ENCODE measurements at places on chromosomes 2 and 18.

DNA sequence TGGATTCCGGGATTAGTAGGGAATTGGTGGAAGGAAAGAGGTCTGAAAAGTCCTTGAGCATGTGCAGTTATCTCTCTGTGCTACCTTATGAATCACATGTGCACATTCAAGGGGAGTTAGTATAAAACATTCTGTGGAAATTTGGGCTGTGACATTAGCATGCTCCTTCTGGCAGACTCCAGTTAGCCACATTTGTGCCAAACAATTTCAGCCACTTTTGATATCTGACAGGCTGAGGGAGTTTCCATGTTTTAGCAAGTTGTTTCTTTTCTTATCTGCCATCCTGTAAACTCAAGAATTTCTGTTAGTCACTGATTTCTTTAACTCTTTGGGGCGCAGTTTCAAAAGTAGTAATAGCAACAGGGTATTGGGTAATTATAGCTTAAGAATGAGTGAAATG, 28.3 kb upstream of the GYPC start:
- peak; percentile 91 for DNase-seq

- DNase-seq: no peak
Measured at GRCh38 chr2:8679567-8679826, 2.4 kb upstream of the ID2 start.

DNA sequence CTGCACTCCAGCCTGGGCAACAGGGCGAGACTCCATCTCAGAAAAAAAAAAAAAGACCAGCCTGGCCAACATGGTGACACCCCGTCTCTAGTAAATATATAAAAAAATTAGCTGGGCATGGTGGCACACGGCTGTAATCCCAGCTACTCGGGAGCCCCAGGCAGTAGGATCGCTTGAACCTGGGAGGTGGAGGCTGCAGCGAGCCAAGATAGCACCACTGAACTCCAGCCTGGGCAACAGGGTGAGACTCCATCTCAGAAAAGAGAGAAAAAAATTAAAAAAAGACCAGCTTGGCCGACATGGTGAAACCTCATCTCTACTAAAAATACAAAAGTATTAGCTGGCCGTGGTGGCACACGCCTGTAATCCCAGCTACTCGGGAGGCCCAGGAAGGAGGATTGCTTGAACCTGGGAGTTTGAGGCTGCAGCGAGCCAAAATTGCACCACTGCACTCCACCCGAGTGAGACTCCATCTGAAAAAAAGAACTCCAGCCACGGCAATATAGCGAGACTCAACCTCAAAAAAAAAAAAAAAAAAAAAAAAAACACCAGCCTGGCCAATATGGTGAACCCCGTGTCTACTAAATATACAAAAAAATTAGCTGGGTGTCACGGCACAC, 346.1 kb upstream of the PLGLB2 start:
- no peak for DNase-seq

- no peak for DNase-seq
Measured at GRCh38 chr2:197847651-197848401, 43.4 kb downstream of the PLCL1 start.

GRCh38 chr18:74368901-74369705, 53.5 kb downstream of the C18orf63 start:
- no peak for DNase-seq

DNA sequence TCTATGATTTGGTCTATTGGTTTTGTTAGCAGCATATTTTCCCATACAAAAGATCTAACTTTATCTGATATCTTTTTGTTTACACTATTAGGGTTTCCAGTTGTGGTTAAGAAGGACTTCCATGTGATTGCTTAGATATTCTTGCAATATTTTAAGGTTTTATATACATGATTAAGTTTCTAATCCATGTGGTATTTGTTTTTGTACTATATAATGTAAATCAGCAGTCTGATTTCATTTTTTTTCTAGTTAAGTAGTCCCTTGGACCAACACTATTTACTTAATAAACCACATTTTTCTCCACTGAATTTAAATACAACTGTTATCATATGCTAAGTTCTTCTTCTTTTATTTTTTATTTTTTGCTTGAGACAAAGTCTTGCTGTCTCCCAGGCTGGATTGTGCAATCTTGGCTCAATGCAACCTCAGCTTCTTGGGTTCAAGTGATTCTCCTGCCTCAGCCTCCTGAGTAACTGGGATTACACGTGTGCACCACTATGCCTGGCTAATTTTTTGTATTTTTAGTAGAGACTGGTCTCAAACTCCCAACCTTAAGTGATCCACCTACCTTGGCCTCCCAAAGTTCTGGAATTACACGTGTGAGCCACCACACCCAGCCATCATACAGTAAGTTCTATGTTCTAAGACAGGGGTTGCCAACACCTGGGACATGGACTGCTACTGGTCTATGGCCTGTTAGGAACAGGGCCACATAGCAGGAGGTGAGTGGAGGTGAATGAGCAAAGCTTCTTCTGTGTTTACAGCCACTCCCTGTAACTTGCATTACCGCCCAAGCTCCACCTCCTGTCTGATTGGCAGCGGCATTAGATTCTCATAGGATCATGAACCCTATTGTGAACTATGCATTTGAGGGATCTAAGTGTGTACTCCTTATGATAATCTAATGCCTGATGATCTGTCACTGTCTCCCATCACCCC, 58.5 kb upstream of the RAB27B start:
- no peak for DNase-seq

- DNase-seq: no peak
Measured at GRCh38 chr18:44047585-44047984, 633.1 kb upstream of the SETBP1 start.

GRCh38 chr2:283996-284794, 3.7 kb downstream of the ALKAL2 start:
- no peak for DNase-seq

DNA sequence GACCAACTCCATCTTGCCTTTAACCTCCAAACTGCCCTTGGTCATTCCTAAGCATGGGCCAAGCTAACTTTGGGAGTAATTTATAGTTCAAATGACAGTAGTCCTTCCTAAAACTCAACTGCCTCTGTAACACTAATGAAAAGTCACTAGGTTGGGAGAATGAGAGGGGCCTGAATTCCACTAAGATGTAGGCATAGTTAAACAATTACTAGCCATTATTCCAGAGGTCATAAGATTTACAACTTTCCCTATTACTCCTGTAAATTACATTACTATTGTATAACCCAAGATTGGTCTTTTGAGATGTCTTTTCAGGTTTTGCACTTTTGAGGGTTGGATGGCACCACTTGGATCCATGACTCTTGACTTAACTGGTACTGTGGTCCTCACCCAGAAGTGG, 94.6 kb downstream of the SPP2 start:
- DNase-seq: no peak

DNA sequence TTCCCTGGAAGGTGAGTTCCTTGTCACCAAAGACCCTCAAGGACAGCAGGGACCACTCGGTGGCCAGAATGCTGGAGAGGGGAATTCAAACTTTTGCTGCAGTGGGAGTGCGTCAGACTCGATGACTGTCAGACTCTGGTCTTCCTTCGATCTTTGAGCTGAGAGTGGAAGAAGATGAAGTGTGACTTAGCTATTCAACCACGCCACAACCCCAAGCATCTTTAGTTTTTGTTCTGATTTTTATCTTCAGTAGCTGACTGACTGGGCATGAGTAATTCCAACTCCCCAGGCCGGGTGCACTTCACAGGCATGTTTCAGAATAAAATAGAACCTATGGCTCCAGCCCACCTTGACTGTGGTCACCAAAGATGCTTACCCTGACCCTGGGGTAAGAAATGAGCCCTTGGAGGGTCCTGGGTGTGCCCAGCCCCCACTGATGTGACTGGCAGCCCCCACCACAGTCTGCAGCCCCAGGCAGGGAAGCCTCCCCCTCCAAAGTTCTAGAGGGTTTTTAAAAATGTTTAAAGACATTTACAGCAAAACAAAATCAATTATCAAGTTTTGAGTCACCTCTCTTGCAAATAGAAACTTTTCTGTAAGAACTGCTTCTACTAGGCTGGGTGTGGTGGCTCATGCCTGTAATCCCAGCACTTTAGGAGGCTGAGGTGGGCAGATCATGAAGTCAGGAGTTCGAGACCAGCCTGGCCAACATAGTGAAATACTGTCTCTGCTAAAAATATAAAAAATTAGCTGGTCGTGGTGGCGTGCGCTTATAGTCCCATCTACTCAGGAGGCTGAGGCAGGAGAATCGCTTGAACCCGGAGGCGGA, 24.9 kb upstream of the YWHAQ start:
- DNase-seq: peak; percentile 82

- no peak for DNase-seq
Measured at GRCh38 chr2:8737571-8738175, 55.8 kb downstream of the ID2 start.

- no peak for DNase-seq
Measured at GRCh38 chr18:56161566-56162260, 476.7 kb downstream of the TXNL1 start.

DNA sequence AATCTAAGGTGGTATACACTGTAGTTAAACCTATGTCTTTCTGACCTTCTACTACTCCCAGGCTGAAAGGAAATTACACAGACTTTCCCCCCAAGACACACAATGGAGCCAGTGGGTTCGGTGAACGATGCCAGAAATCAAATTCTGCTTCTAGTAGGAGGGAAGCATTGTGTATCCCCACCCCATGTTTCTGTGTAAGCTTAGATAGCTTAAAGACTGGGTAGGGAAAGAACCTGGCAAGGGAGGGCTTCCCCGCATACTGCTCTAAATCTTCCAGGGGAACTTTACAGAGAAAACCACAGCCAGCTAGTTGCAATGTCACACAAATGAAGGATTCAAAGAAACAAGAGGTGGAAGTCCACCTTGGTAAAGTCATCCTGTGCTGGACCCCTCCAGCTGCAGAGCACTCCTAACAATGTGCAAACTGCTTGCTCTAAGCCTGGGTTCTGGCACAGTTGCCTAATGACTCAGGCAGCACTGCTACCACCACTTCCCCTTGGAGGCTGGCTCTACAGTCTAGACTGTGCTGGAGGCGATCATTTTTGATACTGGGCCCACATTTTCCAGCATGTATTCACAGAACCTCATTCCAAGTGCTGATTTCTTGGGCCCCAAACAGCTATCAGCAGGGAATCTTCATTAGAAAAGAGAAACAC, 47.5 kb downstream of the TRIB2 start:
- peak; percentile 88 for DNase-seq

- DNase-seq: no peak
Measured at GRCh38 chr18:26804519-26804918, 61.0 kb downstream of the AQP4 start.

- no peak for DNase-seq
Measured at GRCh38 chr2:194815475-194815874, 841.6 kb upstream of the SLC39A10 start.

- no peak for DNase-seq
Measured at GRCh38 chr2:37306024-37306423, 18.6 kb downstream of the PRKD3 start.

- DNase-seq: peak; percentile 22
Measured at GRCh38 chr2:132915812-132916549, 246.0 kb upstream of the LYPD1 start.

GRCh38 chr2:180062178-180062577, 55.1 kb upstream of the CWC22 start:
- DNase-seq: no peak

GRCh38 chr18:79962835-79963657, 1.4 kb upstream of the HSBP1L1 start:
- no peak for DNase-seq

- DNase-seq: no peak
Measured at GRCh38 chr2:119385466-119385865, 18.7 kb downstream of the DBI start.

DNA sequence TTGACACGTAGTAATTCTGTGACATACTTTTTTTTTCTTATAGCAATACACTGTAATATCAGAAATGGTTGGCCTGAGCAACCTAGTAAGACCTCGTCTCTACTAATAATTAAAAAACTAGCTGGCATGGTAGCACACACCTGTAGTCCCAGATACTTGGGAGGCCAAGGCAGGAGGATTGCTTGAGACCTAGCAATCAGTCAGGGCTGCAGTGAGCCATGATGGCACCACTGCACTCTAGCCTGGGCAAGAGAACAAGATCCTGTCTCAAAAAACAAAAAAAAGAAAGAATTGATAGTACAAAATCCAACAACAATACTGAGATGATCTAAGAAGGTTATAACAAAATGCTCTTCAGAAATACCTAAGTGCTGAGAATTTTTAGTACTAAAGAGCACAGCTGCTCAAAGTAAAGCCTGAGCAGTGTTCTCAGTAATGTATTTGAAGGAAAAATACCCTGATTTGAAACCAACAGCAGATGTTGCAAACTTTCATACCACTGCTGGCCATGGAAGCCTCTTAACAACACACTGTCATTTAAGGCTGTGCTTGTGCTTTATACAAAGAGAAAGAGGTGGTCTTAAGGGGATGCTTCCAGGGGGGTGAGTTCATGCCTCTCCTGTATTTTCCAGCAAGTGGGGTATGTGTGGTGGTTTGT, 132.6 kb upstream of the CDCA7 start:
- no peak for DNase-seq

- no peak for DNase-seq
Measured at GRCh38 chr2:137175246-137175645, 409.9 kb downstream of the THSD7B start.

GRCh38 chr2:62410015-62410453, 96.0 kb downstream of the TMEM17 start:
- peak; percentile 9 for DNase-seq

DNA sequence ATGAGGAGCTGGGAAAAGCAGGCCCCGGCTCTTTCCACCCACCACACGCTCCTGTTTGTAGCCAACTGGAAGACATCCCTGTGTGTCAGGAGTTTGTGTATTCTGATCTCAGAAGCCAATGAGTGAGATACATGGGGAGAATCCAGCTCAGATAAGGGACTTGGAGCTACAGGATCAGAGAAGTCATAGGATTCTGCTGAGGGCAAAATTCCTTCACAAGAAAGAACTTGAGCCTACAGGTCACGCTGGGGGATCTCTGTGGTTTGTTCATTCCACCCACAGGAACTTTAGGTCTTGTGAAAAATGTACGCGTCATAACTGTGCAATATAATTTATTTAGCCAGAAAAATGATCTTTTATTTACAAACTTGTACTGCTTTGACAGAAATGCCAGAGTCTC, 80.1 kb upstream of the SMIM21 start:
- DNase-seq: peak; percentile 28

DNA sequence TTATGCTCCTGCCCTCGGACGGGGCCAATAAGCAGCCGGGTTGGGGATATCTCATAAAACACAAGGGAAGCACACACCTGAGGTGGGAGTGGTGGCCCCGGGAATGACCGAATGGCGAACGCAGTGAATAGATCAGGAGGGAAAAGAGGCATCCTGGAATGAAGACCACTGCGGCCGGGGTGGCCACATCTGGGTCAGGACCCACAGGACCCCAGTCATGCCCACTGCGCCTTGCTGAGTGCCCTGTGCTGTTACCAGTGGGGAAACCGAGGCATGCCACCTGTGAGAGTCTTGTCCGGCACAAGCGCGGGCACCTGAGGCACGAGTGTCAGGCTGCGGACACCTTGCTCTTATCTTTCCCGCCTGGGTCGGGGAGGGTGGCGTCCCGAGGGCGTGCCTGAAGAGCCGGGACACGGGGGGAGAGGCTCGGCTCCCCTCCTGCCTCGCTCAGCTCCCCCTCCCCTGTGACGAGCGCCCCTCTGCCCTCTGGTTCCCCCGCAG, 1.6 kb downstream of the PDCD1 start:
- no peak for DNase-seq

Data from fibroblast of the aortic adventitia (primary cell).